ENCODE measurements at places on chromosomes 2 and 18. TPM values are rescaled to one million over a fixed set of nuclear protein-coding genes. Genes with fewer than 3 reads are reported as not detected.

- peak; percentile 17 for DNase-seq
Observed at GRCh38 chr2:137644731-137645130, 319.5 kb upstream of the HNMT start.

- DNase-seq, result no peak
Observed at GRCh38 chr2:101793277-101793969, 95.9 kb downstream of the MAP4K4 start.

- peak; percentile 71 for DNase-seq
Observed at GRCh38 chr2:219571311-219572236, at the start of gene OBSL1. TSS of gene OBSL1 (minus strand) at chr2:219571539. CDS start at chr2:219571232, 307 bp downstream.

- no peak for DNase-seq
Observed at GRCh38 chr2:119015845-119016244, 73.9 kb downstream of the MARCO start.

DNA sequence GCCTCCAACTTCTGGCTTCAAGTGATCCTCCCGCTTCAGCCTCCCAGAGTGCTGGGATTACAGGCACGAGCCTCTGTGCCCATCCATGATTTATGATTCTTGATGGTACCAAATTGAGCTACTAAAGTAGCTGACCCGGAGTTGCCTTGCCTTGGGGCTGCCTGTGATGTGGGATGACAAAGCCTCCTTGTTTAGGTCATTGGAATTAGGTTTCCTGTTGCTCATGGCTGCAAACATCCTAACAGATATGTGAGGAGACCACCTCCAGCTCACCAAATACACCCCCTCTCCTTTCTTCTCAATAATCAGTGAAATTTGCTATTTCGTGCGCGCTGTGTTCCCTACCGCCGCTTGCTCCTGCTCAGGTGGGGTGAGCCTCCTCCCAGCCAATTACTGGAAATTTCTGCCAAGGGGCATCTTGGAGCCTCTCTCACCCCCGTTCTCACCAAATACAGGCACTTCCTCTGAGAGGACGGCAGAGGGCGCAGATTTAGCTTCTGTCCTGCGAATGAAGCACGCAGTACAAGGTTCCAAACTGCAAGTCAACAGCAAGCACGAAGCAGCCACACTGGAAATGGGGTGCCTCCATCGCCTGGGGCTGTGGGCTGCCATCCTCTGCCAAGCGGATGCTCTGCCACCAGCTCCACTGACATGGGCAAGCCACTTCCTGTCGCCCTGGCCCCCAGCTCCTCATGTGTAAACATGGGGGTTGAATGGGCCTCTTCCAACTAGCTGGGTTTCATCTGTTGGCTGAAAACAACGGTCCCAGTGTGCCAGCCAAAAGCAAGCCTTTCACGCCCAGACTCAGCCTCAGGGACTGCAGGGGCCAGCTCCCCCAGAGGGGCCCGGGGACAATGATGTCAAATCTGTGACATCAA lies 71.7 kb downstream of the NCAPH start:
- DNase-seq, result peak; percentile 74

DNA sequence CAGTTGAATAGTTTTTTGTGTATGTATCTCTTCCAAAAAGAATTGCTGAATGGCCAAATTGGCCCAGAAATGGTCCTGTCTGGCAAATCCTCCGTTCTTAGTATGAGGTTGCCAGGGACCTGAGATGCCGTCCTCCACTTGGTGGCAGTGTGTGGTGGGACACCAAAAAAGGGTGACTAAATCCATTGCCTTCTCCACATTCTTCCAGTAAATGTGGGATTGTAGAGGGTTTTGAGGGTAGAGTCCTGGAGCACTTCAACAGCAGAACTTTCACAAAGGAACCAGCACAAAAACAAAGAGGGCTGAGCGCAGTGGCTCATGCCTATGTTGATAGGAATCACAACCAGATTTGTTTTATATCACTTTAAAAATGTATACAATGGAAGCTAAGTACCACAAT lies 199.9 kb downstream of the BCL2 start:
- no peak for DNase-seq

GRCh38 chr2:56874717-56875116 lies 690.9 kb downstream of the CCDC85A start:
- DNase-seq, result no peak

- peak; percentile 37 for DNase-seq
Observed at GRCh38 chr18:48629730-48630324, 91.0 kb downstream of the CTIF start.

- no peak for DNase-seq
Observed at GRCh38 chr2:127659408-127660290, 13.7 kb downstream of the GPR17 start.

DNA sequence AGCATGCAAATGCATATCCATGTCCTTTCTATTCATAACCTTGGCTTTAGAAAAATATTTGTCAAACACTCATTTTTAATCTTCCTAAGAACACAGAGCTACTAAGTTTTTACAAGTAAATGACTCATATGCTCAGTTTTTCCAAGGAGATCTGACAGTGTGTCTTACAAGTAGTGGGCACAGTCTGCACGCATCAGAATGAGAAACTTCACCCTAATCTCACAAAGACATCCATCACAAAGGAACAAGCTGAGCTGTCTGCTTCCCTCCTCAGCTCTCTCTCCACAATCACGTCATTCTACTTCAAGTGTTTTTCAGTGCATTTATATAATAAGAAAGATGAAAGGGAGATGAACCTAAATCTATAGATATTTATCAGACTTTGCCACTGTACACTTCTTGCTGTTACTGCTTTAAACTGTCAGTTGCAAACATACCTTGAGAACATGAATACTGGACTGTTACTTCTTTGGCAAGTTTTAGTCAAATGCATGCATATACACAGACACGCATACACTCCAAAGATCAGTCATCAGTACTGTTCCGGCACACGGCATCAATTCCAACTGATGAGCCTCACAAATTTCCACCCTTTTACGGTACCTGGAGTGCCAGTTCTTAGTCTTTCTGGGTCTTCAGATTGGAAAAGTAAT lies 75.7 kb downstream of the RBMS1 start:
- no peak for DNase-seq

GRCh38 chr18:48742706-48743475 lies 204.1 kb downstream of the CTIF start:
- peak; percentile 61 for DNase-seq

DNA sequence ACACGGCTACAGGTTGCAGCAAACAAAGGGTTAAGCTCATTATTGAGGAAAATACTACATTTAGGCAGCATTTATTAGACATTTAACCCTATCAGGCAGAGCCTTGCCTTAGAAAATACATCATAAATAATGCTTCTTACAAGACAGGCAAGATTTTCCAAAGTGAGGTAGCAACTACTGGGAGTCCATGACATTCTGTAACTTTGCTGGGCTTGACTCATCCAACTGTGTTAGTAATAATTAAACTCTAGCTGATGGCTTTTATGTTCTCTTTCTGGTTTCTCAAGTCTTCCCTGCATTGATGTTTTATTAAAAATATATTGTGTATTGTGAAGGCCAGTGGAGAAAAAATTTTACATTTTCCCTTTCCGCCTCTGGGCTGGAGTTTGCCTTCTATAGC lies 291.3 kb downstream of the AFF3 start:
- DNase-seq, result no peak

MPP4 gene
- 0.17 TPM for polyA plus RNA-seq

LHCGR gene
- not detected for polyA plus RNA-seq

HRH4 gene
- not detected for polyA plus RNA-seq
